SK-N-DZ (cell line): ENCODE measurements at places on chromosomes 6 and 20.

GRCh38 chr20:37686762-37687477 is 6.9 kb upstream of the CTNNBL1 start:
- no peak for DNase-seq

- DNase-seq = no peak
Measured at GRCh38 chr20:3276680-3277015, 37.7 kb upstream of the SLC4A11 start.

GRCh38 chr6:43737272-43738081 is 32.5 kb upstream of the VEGFA start:
- DNase-seq = no peak

DNA sequence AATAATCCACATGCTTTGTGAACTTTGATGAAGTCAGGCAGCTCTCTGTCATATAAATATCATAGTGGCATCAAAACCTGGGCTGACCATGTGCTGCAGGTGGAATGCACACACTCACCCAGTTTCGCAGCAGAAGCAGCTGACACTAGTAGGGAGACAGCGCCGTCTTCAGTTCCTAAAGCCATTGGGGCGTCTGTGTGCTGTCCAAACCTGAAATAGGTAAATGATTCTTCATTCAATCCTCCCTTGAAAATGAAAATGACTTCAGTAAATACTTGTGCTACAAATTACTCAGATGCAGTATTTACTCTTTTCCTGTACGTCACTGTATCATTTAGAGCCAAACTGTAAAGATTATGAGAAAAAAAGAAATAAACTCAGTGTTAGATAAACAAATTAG is 127.5 kb downstream of the EYA4 start:
- peak; percentile 33 for DNase-seq

DNA sequence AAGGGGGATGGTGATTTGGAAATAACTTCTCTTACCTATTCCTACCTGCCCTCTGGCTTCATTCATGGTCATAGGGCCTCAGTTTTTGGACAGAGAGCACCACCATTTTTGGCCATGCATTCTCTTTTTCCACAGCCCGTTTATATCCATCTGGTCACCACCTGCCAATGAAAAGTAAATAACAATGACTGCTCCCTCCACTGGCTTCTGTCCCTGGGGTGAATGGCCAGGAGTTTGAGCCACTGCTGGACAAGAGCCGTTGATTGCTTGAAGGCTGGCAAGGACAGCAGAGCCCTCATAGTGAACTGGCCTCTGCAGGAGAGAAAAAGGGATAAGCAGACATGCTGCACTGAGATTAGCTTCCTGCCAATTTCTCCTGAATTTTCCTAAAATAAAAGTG is 261.8 kb downstream of the ADGB start:
- DNase-seq = no peak

GRCh38 chr20:54293526-54293925 is 85.6 kb downstream of the PFDN4 start:
- no peak for DNase-seq

DNA sequence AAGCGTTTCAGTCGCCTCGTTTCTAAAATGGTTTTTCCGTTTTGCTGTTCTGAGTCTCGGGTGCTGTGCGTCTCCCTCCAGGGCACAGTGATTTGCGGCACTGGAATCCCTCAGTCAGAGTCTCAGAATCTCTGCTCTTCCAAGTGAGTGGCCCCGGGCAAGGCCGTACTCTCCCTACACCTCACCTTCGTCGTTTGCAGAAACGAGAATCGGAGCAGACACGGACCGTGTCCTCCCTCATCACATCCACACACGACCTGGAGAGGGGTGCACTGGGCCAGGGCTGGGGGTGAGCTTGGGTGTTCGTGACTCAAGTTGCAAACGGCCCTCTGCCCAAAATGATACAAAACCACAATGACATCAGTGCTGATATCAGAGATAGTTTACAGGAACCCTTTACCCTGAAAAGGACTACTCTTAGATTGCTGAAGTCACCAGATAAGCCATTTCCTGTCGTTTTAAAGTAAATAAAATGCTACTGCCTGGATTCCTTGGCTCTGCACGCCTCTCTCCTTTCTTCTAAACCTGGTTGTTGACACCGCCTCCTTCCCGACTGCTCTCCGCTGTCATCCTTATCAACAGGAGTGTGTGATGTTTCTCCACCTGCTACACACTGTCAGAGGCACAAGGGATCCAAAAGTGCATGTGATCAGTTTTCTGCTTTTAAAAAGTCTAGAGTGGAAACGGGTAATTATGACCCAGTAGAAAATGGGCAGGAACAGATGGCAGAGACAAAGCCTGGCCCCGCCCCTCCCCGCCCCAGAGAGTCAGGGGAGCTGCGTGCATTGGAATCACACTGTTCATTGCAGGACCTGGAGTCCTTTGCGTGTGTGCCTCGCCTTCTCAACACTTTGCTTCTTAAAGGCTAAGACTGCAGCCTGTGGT is 38.4 kb downstream of the KIF25 start:
- DNase-seq = peak; percentile 49

DNA sequence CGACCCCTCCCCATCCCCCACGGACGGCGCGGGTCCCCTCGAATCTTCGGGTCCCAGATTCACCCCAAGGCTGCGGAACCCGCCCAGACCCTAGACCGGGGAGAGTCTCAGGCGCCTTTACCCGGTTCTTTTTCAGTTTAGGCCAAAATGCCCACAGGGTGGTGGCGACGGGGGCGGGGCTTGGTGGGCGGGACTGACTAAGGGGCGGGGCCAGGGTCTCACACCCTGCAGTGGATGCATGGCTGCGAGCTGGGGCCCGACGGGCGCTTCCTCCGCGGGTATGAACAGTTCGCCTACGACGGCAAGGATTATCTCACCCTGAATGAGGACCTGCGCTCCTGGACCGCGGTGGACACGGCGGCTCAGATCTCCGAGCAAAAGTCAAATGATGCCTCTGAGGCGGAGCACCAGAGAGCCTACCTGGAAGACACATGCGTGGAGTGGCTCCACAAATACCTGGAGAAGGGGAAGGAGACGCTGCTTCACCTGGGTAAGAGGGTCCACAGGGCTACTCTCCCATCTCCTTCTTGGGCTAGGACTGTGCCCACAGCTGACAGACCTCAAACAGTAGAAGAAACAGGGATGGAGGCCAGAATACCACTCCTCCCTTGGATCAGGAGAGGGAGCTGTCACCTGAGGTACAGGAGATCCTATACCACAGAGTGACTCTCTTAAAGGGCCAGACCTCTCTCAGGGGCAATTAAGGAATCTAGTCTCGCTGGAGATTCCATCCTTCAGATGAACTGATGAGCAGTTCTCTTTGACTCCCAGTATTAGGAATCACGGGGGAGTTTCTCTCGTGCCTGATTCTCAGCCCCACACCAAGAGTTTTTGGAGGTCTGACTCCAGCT is 942 bp downstream of the HLA-E start:
- no peak for DNase-seq

DNA sequence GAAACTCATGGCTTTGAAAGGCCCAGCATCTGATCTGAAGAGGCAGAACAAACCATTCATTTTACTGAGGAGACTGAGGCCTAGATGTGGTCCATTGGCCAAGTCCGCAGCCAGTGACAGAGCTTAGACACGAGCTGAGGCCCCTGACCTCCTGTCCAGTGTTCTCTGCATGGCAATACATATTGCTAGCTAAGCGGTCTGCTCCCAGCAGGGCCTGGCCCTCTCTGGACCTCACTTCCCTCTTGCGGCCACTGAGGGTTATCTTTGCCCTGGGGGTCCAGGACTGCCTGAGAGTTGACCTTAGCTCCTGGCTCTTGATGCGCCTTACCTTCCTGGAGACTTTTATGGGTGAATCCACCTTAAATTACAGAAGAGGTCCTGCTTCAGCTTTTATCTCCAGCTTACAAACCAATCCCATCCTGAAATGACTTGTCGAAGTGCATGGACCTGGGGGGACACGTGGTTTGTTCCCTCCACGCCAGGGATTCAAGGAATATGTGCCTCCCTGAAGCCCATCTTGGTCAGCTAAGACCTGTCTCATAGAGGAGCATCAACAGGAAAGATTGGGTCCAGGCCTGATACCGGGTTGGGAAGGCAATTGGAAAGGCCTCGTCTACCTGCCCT is 75.6 kb downstream of the CNBD2 start:
- no peak for DNase-seq

DNA sequence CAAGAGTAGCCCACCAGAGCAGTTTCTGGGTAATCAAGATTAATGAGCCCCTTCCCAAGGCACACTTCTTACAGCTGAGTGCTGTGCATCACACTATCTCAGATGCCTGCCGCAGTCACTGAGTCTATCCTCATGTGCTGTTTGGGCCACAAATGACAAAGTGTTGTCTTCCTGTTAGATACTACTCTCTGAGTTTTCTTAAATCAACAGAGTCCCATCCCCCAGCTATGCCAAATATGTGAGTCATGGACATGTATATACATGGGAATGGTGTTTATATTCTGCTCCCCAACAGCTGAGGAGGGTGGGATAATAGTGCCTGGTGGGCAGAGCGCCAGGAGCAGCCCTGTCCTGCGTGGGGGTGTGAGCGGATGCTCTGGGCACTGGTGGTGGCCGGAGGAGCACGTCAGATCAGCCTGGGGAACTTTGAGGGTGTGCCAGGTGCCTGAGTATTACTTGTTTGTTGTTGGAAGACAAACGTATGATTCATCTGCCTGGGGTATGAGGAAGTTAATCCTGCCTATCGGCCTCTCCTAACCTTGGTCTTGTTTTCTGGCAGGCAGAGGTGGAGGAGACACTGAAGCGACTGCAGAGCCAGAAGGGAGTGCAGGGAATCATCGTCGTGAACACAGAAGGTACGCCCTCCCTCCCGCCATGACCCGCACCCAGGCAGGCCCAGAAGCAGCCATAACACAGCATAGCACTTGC is 9.6 kb downstream of the DYNLRB1 start:
- no peak for DNase-seq

- DNase-seq = no peak
Measured at GRCh38 chr20:10306440-10307358, 88.1 kb downstream of the SNAP25 start.

DNA sequence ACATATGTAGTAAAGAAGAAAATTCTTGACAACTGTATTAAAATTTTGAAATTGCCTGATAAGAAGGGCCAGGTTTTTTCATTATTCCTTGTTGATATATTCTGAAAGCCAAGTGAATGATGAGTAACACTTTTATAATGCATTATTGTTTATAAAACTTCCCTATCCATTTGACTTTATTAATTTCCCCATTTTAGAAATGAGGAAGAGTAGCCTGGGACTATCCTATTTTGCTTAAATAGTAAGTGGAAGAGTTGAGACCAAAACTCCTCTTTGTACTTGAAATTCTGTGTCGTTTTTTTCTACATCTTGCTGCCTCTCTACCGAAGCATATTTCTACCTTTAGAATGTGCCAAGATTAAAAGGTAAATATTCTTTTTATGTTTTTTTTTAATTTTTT is 39.7 kb downstream of the TRMT11 start:
- no peak for DNase-seq

DNA sequence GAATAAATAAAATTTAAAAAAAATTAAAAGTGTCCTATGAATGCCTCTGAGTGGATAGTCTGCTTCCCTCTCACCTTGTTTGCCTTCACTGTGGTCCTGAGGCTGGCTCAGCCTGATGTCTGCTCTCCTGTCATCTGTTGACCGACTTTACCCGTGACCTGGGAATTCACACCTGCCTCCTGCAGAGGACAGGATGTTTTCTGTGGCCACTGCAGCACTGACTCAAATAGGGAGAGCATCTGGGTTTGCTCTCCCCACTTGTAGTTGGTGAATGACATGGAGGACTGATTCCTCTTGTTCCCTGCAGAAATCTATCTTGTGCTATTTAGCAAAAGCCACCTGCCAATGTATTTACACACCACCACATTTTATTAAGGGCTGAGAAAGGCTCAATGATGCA is 52.4 kb upstream of the ERVFRD-1 start:
- no peak for DNase-seq

DNA sequence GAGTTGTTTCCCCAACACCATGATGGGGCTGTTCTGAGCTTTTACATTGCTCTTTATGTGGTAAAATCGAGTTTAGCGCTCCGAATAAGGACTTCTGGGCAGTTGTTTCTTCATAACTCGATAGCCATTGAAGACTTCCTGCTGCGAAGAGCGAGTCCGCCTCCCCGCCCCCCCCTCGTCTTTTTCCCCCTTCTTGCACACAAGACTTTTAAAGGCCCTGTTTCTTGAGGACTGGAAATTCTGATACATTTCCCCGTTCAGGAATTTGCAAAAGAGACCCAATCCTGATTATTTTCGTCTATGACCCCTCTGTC is 1.5 kb upstream of the CITED2 start:
- no peak for DNase-seq

DNA sequence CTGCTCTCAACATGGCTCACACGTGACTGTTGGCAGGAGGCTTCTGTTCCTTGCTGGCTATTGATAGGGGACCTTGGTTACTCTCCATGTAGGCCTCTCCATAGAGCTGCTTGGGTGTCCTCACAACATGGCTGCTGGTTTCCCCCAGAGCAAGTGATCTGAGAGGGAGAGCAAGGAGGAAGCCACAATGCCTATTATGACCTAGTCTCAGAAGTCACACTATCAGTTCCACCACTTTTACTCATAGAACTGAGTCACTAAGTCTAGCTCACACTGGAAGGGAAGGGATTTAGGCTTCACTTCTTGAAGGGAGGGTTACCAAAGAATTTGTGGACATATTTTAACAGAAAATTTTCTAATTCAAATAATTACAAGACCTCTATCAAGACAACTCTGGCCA is 8.7 kb upstream of the NOP56 start:
- DNase-seq = no peak

- DNase-seq = no peak
Measured at GRCh38 chr20:20821484-20822260, 109.2 kb upstream of the RALGAPA2 start.

DNA sequence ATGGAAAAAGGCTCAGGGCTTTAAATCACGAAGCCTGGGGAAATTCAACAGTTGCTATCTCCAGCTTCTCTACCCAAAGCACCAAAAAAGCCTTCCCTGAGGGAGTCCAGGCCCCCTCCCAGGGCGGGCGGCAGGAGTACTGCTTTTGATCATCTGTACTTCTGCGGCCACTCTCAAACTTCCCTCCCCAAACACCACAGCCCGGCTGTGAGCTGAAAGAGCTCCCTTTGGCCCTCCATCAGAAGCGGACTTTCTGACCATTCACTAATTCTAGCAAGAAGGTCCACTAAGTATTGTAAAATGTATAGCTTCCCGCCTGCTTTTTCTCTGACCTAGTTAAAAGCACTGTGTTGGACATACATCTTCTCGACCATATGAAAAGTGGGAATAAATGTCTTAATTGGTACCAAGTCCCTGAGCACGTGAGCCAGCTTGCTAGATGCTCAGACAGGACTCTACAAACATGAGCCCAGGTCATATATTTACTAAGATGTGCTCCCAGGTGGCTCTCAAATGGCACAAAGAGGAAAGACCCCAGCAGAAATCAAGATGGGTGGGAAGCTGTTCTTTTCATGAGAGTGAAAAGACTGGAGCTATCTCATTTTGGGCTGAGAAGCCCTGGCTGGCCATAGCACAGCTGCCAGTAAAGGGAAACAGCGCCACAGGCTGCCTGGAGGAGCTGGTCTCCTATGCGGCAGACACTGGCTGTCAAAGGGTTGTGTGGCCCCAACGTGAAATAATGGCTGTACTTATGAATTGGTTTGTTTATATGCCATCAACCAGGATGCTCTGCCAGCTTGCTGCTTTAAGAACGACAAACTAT is 58.6 kb downstream of the GFOD1 start:
- no peak for DNase-seq

GRCh38 chr6:87909849-87910248 is 137.8 kb upstream of the SPACA1 start:
- no peak for DNase-seq

GRCh38 chr6:43378631-43379030 is 9.2 kb upstream of the ZNF318 start:
- no peak for DNase-seq

GRCh38 chr20:17936761-17937732 is 31.5 kb downstream of the SNX5 start:
- DNase-seq = peak; percentile 58
